ENCODE measurements at places on chromosomes 16 and 17.

DNA sequence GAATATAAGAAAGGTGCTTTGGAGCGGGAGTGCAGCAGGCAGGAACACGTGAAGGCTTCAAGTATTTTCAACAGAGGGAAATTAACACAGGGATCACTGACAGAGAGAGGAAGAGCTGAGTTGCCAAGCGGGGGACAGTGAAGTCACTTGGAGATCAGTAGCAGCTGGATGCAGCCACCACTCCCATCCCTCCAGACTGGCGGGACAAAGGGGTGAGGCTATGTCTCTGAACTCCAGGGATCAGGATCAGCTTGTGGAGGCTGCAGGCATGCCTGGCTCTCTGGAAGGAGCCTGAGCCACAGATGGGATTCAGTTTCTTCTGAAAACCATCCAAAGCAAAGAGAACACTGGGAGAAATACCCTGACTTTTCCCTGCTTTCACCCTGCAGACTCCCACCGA is 113.7 kb upstream of the IRX3 start:
- no peak for DNase-seq

GRCh38 chr16:89437991-89438390 is 52.4 kb downstream of the ANKRD11 start:
- DNase-seq: no peak

- DNase-seq: peak; percentile 19
Observed at GRCh38 chr16:80591071-80591915, 50.5 kb downstream of the DYNLRB2 start.

DNA sequence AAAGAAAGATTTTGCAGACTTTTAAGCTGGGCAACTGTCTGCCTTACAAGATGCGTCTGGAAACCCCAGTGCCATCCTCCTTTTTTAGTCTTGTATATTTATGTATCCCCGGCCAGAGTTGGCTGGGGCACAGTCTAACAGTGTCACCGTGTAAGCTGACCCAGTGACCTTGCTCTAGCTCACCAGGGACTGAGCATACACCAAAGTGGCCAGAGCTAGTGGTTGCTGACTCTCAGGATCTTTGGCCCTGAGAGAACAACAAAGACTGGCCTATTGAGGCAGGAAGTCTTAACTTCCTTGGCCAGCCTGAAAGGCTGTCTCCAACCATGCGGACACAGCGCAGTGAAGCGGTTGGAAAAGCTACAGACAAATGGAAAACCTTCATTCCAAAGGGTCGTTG is 745.2 kb downstream of the WWOX start:
- no peak for DNase-seq

DNA sequence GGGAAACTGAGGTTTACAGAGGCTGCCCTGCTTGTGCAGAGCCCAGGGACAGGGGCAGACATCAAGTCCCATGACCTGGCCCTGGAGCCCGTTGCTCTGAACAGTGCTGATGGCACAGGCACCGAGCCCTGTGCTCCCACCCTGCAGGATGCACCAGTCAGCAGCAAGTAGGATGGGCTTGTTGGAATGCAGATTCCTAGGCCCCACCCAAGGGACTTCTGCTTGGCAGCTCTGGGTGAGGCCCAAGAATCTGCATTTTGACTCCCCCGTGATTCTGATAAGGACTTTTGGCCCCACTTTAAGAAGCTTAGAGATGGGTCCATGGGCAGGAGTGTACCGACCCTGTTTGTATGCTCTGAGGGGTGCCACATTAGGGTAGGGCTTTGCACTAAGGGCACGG is 23.3 kb downstream of the LASP1 start:
- no peak for DNase-seq

GRCh38 chr16:54431041-54431996 is 144.7 kb upstream of the IRX3 start:
- no peak for DNase-seq

- DNase-seq: no peak
Observed at GRCh38 chr17:76480632-76481031, 13.2 kb downstream of the AANAT start.

DNA sequence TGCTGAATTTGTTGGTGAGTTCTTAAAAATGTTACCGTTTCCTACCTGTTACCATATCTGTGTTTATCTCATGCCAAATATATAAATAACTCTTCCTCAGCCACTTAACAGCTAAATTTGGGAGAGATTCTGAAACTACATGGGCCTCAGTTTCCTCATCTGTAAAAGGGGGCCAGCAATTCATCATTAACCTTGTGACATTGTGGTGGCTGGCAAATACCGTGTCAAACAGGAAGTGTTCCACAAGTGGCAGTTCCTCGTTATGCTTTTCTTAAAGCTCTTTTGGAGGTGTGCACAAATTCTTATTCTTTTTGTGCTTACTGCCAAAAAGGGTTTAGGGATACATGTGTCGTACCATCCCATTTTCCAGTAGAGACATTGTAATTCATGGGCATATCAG is 220.4 kb upstream of the CACNG5 start:
- DNase-seq: no peak

GRCh38 chr17:63694950-63695773 is 4.8 kb downstream of the LIMD2 start:
- no peak for DNase-seq

All from Daoy (cell line).